Upper lobe of left lung (tissue), 6 donors: ENCODE measurements at places on chromosomes 2 and 18.

GRCh38 chr2:136378712-136379595 lies 261.0 kb upstream of the CXCR4 start:
- no peak for DNase-seq

DNA sequence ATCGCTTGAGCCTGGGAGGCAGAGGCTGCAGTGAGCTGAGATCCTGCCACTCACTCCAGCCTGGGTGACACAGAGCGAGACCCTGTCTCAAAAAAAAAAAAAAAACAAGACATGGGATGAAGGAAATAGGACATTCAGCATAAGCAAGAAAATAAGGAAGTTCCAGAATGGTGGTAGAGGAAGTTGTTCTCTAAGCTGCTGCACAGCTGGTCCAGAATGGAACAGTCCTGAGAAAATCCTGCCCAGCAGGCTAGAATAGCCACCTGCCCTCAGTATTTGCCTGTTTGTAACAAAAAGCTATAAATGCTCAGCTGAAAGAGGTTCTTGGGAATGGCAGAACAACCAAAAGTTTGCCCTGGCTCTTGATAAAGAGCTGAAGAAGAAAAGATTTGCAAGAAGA lies 11.1 kb upstream of the MAPRE3 start:
- no peak for DNase-seq

DNA sequence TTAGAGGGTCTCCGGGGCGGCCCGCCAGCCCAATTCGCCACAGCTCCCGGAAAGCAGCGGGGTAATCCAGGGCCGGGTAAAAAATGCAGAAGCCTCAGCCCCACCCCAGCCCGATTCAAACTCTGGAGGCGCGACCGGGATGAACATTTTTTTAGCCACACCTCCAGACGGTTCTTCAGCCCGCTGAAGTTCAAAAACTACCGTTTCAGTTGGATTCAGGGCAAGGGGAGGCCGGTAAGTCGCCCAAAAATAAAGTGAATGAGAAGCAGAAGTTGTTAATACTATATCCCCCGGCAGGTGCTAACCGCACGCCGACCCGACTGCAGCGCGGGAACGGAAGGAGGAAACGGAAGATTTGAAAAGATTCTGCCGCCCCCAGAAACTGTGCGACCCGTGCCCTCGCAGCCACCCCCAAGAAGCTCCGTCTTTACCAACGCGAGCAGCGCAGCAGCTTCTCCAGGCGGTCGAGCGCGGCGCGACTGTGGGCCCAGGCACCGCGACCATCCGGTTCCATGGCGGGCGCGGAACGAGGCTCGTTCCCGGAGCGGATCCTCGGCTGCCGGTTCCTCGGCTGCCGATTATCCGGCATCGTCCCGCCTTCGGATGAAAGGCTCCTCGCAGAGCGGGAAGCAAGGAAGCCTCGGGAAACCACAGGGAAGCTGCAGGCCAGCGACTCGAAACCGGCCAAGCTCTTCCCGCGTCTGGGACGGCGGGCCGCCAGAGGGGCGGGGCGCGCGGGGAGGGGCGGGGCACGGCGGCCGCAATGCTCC lies at the start of gene BARD1:
TSS of gene BARD1 (minus strand) at position 703 of the 770 bp plus-strand sequence. CDS start at position 589, 114 bp downstream.
- DNase-seq = peak; percentile 76

DNA sequence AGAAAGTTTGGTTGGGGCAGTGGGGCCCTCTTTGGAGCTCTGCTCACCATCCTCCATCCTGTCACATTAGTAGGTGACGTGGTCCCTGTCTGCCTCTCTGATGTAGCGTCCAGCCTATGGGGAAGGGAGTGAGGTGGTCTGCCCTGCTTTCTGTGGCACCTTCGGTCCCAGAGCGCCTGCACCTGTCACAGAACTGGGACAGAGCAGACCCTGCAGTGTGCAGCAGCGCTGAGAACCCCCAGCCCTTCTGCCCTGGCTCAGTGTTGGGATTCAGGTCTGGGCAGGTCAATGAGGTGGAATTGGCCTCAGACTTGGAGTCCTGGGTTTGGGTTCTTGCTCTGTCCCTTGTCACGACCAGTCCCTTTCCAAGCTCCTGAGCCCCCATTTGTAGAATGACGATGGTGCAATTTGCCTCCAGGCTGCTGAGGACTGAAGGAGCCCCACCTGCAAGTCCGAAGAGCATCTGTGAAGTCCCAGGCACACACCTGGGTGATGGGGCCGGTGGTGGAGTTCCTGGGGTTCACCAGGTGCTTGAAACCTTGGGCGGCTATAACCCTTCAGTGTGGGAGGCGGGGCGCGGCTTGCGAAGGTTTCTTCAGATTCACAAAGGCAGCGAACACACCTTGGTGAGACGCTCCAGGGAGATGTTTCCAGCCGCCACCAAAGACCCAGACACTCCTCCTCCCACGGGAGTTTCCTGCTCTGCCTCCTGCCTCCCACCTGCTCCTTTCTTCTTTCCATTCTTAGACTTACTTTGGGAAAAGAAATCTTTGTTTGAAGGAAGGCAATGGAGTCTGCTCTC lies 265.4 kb upstream of the HDAC4 start:
- DNase-seq = no peak

GRCh38 chr2:134640494-134640893 lies 78.3 kb downstream of the TMEM163 start:
- DNase-seq = no peak

GRCh38 chr2:45011621-45012602 lies 2.7 kb upstream of the SIX2 start:
- no peak for DNase-seq

DNA sequence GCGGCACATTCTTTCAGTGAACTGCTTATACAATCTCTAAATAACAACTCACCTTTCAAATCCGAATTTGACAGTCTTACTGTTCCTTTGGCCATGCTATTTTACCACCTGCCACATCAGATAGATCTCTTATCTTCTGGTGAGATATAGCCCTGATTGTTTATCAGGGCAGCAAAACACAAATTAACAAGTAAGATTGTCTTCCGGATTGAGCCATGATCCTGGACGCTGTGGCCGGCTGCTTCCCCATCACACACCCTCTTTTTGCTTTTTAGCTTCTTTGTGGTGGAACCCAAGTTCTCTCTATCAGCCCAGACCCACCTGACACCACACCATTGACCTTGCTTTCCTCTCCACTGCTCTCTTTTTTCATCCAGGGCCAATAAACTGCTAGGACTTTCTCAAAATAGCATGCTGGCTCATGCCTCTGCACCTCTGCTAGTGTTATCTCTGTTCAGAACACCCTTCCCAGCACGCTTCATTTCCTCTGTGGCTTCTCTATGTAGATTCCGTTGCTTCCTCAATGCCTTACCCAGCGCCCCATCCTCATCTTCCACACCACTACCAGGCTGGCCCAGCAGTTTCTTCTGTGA lies 111.8 kb upstream of the CNTNAP5 start:
- no peak for DNase-seq
